ENCODE measurements at places on chromosomes 2 and 18.

- no peak for DNase-seq
Observed at GRCh38 chr2:216300906-216301305, 71.4 kb downstream of the MARCHF4 start.

- no peak for DNase-seq
Observed at GRCh38 chr2:139924070-139924469, 1143.9 kb upstream of the NXPH2 start.

DNA sequence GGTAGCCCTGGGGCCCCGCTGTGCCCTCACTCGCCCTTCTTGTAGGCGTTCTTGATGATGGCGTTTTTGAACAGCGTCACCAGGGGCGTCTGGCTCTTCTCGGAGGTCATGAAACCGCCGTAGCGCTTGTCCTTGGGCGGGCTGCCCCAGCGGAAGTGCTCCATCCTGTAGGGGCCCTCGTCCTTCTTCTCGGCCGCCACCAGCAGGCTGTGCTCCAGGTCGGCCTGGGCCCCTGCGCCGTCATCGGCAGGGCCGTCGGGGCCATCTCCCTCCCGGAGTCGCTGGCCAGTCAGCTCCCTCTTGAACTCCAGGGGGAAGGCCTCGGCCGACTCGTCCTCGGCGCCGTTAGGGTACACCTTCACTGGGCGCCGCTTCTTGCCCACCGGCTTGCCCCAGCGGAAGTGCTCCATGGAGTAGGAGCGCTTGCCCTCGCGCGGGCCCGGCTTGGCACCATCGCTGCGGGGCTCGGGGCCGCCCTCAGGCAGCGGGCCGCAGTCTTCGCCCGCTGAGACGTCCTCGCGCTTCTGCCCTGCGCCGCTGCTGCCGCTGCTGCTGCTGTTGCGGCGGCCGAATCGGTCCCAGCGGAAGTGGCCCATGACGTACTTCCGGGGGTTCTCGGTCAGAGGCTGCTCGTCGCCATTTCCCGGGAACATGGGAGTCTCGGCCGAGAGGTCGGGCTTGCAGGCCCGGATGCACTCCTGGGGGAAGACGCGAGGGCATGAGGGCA is 7.2 kb downstream of the POMC start:
- DNase-seq, result no peak

DNA sequence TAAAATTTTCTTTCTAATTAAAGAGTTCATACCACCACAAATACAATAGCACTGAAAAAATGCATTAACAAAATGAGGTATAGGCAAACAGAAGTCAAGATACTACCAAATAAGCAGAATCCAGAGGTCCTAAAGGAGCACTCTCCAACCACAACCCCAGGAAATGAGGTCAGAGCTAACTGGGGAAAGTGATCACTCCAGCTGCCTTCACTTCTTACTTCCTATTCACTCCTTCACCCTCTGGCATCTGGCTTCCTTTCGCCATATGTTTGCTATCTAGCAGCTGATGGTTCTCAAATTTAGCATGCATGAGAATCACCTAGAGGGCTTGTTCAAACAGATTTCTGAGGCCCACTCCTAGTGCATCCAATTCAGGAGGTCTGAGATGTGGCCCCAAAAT is 212.6 kb upstream of the ACVR2A start:
- DNase-seq, result no peak

DNA sequence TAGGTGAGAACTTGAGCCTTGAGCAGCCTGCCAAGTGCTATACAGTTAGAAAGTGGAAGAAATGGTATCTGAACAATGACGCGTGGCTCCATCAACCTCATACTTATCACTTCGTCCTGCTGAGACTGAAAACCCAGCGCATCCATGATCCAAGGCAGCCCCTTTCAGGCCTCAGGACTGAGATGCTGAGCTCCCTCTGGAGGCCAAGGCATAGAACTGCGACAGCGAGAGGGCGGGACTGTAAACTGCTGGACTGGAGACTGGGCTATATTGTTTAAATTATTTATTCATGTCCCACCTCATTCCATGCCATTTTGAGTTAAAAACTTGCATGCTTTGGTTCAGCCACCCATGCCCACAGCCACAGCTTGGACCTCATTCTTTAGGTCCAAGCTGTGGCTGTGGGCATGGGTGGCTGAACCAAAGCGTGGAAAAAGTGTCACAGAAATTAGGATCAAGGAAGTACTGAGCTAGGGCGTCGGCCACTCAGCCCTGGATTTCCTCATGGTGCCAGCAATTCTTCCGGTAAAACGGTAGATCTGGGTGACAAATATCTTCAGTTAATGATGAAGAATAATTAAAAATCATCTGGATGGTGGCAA is 195.5 kb downstream of the L3MBTL4 start:
- no peak for DNase-seq

DNA sequence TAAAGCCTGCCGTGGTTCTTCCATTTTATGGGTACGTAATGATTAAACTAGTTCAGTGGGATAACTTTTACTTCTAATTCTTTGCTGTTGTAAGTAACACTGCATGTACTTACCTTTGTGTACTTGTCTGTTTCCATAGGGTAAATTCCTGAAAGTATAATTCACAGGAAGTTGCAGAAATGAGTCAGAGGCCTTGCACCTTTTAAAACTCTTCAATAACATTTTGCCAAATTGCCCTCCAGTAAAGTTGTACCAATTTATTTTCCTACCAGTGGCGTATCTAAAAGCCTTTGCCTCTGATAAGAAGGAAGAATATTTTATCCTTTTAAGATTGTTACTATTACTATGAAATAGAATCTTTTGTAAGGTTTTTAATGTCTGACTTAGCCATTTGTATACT is 65.1 kb downstream of the CAB39 start:
- no peak for DNase-seq

- no peak for DNase-seq
Observed at GRCh38 chr18:71431171-71431570, 1113.0 kb downstream of the CBLN2 start.

All from stimulated activated CD4-positive, alpha-beta T cell treated with anti-CD3 and anti-CD28 coated beads, Interleukin-1b, Interleukin-23, amount 100 ng/mL, for 1 hour (primary cell).